Cortex of kidney (tissue), 1 donor: ENCODE measurements at places on chromosomes 12 and 14.

DNA sequence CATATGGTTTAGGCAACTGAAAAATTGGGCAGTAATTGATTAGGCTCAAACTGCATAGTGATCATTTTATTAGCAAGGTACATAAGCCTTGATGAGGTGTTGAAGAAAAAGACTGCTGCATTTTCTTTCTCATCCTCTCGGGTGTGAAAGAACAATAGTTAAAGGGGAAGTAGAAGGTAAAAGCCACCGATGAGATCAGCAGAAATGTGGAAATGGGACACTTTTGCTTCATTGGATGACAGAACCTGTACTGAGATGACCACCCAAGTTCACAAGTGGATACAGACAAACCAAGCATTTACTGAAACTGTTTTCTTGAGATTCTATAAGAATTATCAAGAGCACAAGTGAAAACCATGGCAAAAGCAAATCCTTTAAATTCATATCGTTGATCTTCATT, 184.0 kb downstream of the TMX1 start:
- no peak for DNase-seq

- DNase-seq, result no peak
Measured at GRCh38 chr12:68358532-68359485, 26.6 kb upstream of the MDM1 start.

DNA sequence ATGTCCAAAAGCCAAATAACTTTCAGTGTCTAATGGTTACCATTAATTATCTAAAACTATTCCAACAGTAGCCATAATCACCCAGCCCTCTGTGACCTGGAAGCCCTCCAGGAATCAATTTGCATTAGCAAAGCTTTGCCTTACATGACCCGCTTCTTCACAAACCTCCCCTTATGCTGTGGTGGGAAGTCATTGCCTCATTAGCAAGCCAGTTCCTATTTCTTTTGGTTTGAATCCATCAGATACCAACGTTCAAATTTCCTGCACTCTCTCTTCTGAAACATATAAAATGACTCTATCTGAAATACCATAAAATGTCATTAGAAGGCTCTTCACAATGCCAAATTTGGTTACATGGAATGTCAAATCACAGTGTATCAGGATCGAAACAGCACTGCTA, 268.3 kb upstream of the PRKD1 start:
- no peak for DNase-seq

GRCh38 chr12:252636-253035, 10.0 kb downstream of the SLC6A13 start:
- no peak for DNase-seq

DNA sequence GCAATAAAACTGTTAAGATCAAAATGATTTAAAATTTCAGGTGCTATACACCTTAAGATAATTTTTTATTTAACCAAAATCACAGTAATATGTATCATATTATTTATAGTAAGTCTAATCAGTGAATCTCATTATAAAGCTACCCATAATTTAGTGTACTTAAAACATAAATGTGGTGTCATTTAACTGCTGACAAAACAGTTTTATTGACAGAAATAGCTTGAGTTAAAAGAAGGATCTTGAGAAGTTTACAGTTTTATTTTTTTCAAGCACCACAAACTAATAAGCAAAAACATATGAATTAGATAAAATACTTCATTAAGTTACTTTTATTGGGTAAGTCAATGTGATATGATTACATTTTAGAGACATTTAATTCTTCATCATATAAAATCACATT, 400.4 kb downstream of the PRKD1 start:
- DNase-seq, result no peak

DNA sequence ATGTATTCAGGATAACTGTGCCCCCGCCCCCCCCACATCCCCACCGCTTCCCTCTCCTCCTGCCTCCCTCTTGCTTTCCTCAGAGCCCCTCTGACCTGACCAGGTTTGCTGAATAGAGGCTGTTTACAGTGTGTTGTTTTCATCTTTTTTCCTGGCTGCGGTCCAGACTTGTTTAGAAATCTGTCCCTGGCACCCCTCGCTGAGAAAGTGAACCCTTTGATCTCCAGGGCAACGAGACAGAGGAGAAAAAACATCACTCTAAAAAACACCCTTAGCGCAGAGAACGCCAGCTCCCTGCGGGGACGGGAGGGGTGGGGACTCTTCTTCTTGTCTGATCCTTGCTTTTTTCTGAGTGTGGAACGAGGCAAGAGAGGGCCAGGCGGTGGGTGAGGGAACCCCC, 22.5 kb downstream of the SDS start:
- DNase-seq, result no peak

DNA sequence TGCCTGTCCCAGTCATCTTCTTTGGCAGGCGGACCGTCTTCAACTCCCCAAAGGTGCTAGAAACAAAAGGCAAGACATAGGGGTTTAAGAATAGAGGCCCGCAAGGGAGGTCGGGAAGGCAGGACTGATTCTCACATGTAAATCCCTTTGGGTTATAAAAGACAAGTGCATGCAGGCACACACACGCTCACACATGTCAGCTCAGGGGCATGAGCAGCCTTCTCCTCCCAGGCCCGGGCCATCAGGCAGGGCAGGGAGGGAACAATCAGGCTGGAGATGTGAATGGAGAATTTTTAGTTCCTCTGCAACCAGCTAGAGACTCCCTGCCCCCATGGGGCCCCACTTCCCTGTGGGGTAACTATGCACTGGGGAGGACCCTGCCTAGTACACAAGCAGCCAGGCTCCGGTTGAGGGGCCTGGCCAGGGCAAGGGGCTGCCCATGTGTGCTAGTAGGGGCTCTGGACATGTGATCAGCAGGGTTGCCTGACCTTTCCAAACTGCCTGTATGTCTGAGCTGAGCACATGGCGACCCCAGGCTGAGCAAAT, 107.2 kb downstream of the RBM19 start:
- no peak for DNase-seq

DNA sequence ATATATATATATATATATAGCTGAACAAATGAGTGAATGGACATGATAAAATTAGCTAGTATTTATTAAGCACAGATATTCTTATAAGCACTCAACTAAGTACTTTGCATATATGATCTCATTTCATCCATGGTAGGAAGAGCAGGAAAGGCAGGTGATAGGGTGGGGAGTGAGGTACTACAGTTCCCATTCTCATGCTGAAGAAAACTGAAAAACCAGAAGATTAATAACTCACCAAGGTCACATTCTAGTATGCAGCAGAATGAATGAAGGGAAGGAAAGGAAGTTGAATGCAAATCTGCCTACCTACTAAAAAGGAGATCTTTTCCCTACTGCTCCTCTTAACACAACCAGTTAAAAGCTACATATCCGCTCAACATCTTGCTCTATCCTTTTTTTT, 298.1 kb upstream of the TMPO start:
- no peak for DNase-seq

DNA sequence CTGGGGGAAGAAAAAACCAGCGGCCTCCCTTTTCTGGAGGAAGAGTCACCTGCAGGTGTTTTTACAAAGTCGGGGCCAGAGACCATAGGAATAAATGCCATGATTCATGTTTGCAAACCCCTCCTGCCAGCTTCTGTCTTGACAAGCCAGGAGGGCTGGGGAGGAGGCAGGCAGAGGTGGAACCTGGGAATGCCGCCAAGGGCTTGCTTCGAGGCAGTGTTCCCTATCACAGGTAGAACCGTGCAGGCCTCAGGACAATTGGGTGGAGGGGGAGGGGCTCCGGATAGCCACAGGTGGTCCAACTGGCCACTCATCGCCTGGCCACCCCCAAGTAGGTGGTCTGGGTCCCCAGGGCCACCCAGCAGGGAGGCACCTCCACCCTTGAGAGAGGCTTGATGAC, 14.2 kb upstream of the DLK1 start:
- no peak for DNase-seq

GRCh38 chr12:28800129-28800528, 348.9 kb upstream of the FAR2 start:
- DNase-seq, result no peak
